Psoas muscle (tissue), 8 donors: ENCODE measurements at places on chromosomes 6 and 20. TPM values are rescaled to one million over a fixed set of nuclear protein-coding genes. Genes with fewer than 3 reads are reported as not detected.

The ABHD16B gene
- total RNA-seq = not detected

The GRM4 gene
- 0.07 TPM for total RNA-seq

DNA sequence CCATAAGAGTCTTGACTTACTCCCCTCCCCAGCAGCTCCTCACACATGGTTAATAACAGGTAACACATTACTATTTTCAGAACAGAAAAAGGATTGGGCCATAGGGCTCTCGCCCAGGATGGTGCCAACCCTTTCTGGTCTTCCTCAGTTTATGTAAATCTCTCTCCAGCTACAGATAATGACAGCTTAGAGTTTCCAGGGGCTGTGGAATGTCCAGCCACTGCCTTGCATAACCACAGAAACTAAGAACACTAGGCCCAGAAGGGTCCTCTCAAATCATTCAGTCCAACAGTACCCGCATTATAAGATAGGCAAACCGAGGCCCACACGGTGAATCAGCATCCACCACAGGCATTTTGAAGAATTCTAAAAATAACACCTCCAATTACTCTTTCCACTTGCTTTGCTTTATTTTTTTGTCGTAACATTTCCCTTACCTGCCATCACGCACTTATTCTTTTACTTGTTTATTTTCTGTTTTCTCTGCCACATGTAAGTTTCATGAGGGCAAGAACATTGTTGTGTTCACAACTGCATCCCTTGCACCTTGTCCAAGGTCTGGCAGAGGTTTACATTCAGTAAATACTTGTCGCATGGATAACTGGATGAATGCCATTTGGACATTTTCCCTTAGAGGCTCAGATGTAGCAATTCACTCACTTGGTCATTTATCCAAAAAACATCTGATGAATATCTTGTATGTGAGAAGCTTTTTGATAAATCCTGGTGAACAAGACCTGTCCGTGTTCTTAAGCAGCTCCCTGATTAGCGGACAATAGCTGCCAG lies 6.4 kb upstream of the SDC4 start:
- H3K4me3 ChIP-seq = no peak overlapping the region
- H3K36me3 ChIP-seq = no peaks in the 10 kb centered on the region
- DNase-seq = no peak
- H3K4me1 ChIP-seq = peaks cover 49% of the 10 kb centered on the region
- H3K27me3 ChIP-seq = no peaks in the 10 kb centered on the region

- no peak for DNase-seq
- H3K4me1 ChIP-seq = no peaks in the 10 kb centered on the region
- no peak overlapping the region for H3K27ac ChIP-seq
- no peaks in the 10 kb centered on the region for H3K27me3 ChIP-seq
- no peaks in the 10 kb centered on the region for H3K36me3 ChIP-seq
- H3K4me3 ChIP-seq = no peak overlapping the region
Observed at GRCh38 chr6:66226109-66226508, 519.1 kb upstream of the EYS start.

- no peaks in the 10 kb centered on the region for H3K36me3 ChIP-seq
- H3K27ac ChIP-seq = no peak overlapping the region
- no peaks in the 10 kb centered on the region for H3K4me1 ChIP-seq
- H3K4me3 ChIP-seq = no peak overlapping the region
- no peak for DNase-seq
Observed at GRCh38 chr20:48064929-48065328, 279.6 kb upstream of the SULF2 start.

DNA sequence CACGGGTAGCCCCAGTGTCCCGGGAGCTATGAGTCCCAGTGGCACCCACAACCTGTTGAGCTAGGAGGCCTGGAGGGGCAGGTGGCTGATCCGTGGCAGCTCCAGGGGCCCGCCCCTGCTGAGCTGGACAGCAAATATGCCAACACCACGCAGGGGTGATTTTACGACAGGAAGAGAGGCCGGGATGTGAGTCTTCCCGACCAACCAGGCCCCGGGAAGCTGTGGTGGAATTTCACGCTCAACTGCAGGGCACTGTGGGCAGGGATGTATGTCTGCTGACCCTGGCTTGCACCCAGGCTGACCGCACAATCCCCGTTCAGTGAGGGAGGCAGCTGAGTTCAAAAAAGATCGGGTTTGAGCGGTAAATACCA lies 183.9 kb downstream of the ERMARD start:
- DNase-seq = no peak
- no peaks in the 10 kb centered on the region for H3K4me1 ChIP-seq
- H3K27ac ChIP-seq = no peak overlapping the region
- no peaks in the 10 kb centered on the region for H3K36me3 ChIP-seq
- H3K4me3 ChIP-seq = no peak overlapping the region
